Cerebellar nuclear complex (tissue), 1 donor: ENCODE measurements at places on chromosomes 3 and 15.

- DNase-seq, result no peak
Observed at GRCh38 chr3:39344746-39345344, 15.3 kb downstream of the CCR8 start.

GRCh38 chr15:92800013-92800412 lies 100.1 kb upstream of the CHD2 start:
- DNase-seq, result no peak

GRCh38 chr3:155512175-155512866 lies 218.8 kb upstream of the STRIT1 start:
- DNase-seq, result no peak

DNA sequence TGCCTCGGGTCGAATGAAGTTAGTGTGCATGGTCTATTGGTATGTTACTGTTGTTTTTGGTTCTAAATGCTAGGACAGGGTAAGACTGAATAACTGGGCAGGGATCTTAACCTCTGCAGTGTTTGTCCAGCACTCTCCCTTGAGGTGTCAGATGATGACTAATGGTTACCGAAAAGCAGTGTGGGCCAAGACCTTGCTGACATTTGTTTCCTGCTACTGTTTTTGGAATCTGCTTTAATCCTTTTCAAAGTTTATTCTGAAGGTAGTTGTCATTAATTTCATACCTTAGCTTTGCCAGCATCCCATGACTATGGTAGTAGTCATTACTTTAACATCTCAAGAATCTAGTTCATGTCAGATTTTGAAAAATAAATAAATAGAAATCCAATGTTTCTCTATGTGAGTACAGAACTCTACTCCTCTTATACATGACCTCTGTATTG lies 117.0 kb downstream of the P3H2 start:
- no peak for DNase-seq

GRCh38 chr3:127050733-127051132 lies 67.8 kb downstream of the PLXNA1 start:
- DNase-seq, result no peak

GRCh38 chr3:163891771-163892170 lies 1186.5 kb downstream of the SI start:
- no peak for DNase-seq

DNA sequence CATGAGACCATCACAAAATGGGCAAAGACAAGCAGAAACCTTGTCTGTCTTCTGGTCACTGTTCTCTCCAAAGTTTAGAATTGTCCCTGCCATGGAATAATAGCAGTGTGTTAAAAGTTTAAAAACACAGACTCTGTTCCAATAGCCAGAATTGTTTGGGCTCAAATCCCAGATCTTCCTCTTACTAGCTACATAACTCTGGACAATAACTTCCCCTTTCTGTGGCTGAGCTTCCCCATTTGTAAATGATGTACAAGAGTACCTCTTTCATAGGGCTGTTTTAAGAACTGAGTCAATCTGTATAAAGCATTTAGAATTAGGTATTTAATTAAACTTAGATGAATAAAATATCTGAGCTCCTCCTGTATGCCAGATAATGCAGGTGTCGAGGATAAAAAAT lies 623.0 kb downstream of the NTRK3 start:
- no peak for DNase-seq

GRCh38 chr3:149128821-149129220 lies 617 bp upstream of the HPS3 start:
- DNase-seq, result no peak

DNA sequence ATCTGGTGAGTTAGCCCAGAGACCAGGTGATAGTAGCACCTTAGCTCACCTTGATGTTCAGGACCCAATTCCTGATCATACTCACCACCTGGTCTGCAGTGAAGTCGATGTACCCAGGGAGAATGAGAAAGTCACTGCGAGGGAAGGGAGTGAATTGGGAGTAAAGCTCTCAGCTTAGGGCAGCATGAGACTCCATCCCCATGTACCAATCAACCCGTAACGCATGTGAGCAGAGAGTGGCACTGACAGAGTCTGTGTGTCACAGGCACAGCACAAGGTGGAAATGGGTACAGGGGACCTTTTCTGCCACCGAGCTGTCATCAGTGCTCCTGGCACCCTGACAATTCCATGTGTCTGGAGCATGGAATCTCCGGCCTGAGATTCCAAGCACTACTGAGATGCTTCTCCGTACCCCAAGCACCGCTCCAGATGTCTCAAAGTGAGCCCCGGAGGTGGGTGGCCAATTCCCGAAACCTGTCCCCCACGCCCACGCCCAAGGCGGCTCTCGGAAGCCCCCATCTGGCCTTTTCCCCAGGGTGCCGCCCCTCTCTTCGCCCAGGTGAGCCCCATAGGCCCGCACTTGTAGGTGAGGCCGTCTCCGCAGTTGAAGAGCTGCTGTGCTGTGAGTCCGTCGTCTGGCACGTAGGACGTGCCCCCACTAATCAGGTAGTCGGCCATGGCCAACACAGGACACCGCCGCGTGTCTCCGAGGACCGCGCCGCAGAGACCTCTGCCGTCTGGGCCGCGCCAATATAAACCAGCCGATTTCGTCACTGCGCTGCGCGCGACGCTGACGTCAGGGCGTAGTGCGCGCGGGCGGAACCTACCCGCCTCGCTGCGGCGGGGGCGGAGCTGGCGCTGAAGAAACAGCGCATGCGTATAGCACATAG lies at the start of gene IMPDH2:
IMPDH2 (minus strand) TSS at position 726 of the 890 bp plus-strand sequence; CDS start at position 678, 48 bp downstream.
- DNase-seq, result peak; percentile 76

GRCh38 chr15:86555939-86556338 lies 476.3 kb downstream of the AGBL1 start:
- no peak for DNase-seq

GRCh38 chr3:127667119-127667681 lies 5.6 kb upstream of the ABTB1 start:
- peak; percentile 16 for DNase-seq

DNA sequence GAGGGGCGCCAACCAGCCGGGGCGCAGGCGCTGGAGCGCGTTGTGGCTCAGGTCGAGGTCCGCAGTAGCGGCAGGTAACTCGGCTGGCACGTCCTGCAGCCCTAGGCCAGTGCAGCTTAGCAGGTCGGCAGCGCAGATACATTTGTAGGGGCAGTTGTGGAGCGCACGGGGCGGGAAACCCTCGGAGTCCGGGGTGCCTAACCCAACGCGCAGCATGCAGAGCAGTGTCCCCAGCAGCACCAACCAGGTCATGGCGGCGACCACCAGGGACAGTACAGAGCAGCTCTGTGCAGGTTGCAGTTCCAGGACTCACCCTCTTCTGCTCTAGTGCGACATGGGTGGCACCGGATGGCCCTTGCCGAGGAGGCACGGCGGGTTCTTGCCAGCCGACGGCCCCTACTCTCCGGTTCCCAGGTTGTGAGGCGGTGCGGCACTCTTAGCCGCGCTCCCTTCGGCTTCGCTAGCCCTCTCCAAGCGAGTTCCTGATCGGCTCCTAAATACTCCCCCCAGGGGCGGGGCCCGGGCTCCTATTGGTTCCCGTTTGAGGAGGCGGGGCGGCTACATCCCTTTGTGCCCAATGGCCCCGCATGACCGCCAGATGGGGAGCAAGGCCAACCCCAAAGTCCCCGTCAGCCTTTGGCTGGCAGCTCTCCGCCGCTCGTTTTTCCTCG lies at the start of gene AMIGO3:
AMIGO3 (minus strand) TSS at position 471 of the 671 bp plus-strand sequence; CDS start at position 252, 219 bp downstream.
- DNase-seq, result peak; percentile 97

- no peak for DNase-seq
Observed at GRCh38 chr15:73989001-73989798, 2.9 kb downstream of the STOML1 start.

DNA sequence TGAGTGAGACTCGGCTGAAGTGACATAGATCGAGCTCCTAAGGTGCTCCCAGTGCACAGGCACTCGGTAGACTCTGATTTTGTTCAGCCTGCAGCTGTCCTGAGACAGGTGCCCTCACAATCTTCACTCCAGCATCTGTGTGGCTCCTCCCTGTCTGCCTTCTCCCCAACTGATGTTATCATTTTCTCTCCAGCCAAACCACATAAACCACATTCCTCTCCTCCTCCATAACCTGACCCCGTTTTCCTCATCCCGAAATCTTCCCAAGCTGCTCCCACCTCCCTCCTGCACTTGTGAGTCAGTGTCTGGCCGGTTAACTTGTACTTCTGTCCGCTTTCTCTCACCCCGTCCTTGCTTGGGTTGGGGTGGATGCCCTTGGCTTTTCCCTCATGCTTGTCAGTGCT lies 93.3 kb upstream of the HACD2 start:
- no peak for DNase-seq

DNA sequence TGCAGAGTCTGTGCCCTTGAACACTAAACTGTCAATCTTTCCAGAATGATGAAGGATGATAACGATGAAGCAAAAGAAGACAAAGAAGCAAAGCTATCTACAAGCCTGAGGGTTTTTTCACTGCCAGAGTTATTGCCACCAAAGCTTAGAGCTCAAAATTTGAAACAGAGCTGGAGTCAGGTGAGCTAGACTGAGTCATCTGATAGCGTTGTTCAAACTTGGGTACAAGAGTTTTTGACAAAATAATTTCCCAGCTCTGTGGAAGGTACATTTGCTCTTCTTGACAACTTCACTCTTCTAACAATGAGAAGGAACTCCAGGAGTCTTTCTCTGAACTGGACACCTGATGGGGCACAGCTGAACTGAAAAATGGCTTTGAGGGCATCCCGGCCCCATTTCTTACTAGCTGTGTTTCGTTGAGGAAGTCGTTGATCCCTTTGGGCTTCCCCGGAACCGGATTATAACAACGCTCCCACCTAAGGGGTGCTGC lies 715 bp downstream of the MCCC1 start:
- DNase-seq, result no peak

DNA sequence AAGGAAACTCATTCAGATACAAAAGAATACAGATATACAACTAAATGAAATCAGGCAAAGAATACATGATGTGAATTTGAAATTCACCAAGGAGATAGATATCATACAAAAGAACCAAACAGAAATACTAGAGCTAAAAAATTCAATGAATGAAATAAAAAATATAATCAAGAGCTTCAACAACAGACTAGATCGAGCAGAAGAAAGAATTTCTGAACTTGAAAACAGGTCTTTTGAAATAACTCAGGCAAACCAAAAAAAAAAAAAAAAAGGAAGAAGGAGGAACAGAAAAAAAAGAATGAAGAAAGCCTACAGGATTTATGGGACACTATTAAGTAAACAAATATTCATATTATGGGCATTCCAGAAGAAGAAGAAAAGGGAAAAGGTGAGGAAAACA lies 137.8 kb downstream of the DMXL2 start:
- no peak for DNase-seq

- no peak for DNase-seq
Observed at GRCh38 chr15:60933900-60934885, 294.9 kb downstream of the RORA start.

- no peak for DNase-seq
Observed at GRCh38 chr15:49131403-49131802, 24.0 kb downstream of the COPS2 start.

DNA sequence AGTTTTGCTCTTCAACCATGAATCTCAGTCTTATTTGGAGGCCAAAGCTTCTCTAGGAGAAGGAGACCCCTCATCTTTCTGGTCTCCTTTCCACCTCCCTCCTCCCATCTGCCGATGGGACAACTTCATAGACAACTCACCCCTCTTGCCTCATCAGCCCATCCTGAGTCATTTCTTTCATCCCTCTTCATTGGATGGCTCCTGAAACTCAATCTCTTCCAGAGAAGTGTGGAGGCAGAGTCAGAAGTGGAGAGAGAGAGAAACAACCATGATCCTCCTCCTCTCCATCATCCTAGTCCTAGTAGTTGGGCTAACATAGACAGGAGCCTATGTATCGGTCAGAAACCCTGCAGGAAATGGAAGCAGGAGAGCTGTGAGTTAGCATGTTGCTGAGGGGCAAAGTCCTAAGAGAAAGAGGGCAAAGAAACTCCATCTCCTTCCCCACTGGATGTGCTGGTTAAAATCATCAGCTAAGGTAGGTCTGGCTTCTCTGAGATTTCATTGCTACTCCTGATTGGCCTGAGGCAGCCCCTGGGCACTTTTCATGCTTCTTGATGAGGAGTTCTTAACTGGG lies 21.3 kb upstream of the HCN4 start:
- no peak for DNase-seq

GRCh38 chr15:80026310-80026709 lies 33.2 kb upstream of the ZFAND6 start:
- DNase-seq, result no peak

- no peak for DNase-seq
Observed at GRCh38 chr3:139312959-139313358, 30.9 kb upstream of the MRPS22 start.

DNA sequence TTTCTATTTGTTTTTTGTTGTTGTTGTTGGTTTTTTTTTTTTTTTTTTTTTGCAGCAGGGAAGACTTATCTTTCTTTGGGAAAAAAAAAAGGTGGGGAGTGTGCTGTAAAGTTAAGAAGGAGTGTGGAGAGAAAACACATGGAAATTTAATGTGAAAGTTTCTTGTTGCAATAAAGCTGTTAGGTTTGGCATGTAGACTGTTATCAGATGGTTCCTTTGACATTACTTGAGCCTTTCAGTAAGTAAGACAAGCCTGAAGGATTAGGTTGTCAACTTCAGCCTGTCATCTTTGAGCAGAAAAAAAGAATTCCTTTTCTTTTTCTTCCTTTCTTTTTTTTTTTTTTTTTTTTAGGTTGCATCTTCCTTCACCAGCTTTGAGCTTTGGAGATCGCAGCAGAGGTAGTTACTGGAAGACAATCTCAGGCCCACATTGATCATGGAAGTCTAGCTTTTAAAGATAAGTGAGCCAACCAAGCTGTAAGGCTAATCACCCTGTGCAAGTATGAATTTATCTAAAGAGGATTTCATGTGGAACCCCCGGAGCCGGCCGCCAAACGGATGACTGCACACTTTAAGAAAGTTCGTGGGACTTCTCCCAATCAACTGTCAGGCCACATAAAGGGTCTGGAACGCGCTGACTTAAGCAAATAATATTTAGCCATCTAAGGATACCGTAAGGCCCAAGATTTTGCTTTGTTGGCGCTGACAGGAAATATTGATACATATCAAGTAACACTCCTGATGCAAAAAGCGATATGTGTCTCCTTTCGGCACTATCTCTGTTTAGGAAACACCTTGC lies 1040.1 kb upstream of the NR2F2 start:
- no peak for DNase-seq

DNA sequence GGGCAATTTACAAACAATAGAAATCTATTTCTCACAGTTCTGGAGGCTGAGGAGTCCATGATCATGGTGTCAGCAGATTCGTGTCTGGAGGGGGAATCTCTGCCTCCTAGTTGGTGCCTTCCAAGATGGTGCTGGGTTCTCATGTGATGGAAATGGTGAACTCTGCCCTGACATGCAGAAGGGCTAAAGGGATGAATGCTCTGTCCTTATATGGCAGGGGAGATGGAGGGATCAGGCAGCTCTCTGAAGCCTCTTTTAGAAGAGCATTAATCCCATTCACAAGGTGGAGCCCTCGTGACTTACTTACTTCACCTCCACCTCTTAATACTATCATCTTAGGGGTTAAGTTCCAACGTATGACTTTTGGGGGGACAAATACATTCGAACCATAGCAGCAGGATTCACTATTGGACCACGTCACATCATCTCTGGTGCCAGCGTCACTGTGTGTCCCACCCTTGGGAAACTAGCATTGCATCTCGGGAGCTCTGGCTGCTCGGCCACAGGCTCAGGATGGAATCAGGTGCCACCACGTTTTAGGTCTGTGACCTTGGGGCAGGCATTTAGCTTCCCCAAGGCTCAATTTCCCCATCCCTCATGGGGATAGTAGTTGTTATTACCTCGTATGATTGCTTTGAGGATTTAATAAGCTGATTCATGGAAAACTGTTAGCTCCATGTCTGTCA lies 53.0 kb downstream of the SV2B start:
- no peak for DNase-seq
